ENCODE measurements at places on chromosomes 6 and 20. TPM values are rescaled to one million over a fixed set of nuclear protein-coding genes. Genes with fewer than 3 reads are reported as not detected.

Gene MYMX
- not detected for total RNA-seq

Gene C6orf163
- not detected for total RNA-seq

Gene MATN4
- 0.10 TPM for total RNA-seq

Gene LY6G6F
- not detected for total RNA-seq

Measured in Caki2 (cell line).